Upper lobe of right lung (tissue), 1 donor: ENCODE measurements at places on chromosomes 6 and 20. TPM values are rescaled to one million over a fixed set of nuclear protein-coding genes. Genes with fewer than 3 reads are reported as not detected.

NRSN1 gene
- total RNA-seq = not detected

CCM2L gene
- total RNA-seq = 23.2 TPM

SIRPG gene
- 0.81 TPM for total RNA-seq

AIF1 gene
- 55.3 TPM for total RNA-seq

DNA sequence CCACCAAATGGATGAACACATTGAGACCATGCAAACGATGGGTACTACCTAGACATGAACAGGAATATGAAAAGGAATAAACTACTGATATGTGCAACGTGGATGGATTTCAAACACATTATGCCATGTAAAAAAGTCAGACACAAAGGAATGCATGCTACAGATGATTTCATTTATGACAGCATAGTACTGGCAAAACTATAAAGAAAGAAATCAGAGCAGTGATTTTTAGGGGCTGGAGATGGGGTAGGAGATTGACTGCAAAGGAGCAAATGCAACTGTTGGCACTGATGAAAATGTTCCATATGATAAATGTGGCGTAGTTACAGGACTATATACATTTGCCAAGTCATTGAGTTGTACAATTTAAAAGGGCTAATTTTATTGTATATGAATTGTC is 13.4 kb upstream of the COL12A1 start:
- no peaks in the 10 kb centered on the region for H3K4me1 ChIP-seq
- no peak overlapping the region for H3K4me3 ChIP-seq
- no peak overlapping the region for H3K27ac ChIP-seq
- no peaks in the 10 kb centered on the region for H3K27me3 ChIP-seq
- H3K36me3 ChIP-seq = no peaks in the 10 kb centered on the region

DNA sequence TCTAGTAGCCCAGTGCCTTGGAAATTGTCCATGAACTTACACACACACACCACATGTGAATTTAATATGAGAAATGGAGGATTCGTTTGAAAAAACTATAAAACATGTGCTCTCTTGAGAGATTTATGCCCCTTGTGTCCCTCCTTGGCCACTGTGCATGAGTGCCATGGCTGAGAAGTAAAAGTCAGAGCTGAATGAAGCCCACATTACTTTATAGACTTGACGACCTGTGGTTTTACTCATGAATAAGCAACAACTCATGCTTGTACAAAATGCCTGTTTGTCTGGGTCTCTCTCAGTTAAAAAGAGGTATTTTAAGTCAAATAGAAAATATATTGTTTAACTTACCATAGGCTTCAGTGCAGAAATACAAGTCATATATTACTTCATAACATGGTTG is 102.7 kb downstream of the KCNQ5 start:
- no peaks in the 10 kb centered on the region for H3K27me3 ChIP-seq
- H3K4me3 ChIP-seq = no peak overlapping the region
- H3K27ac ChIP-seq = no peak overlapping the region

DNA sequence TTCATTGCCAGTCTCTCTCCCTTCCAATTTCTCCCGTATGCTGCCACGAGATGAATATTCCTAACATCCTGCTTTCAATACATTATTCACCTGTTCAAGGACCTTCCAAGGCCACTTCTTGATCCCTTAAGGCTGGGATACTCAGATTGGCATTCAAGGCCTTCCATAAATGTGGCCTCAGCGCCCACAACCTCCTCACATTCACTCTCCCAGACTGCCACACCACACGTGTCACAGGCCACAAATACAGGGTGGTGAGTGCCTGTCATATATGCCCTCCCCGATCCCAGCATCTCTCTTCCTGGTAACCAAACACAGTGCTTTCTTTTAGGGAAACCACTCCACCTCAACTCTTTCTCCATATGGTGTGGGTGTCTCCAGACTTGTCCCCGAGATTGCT is 55.5 kb downstream of the TTI1 start:
- H3K4me1 ChIP-seq = no peaks in the 10 kb centered on the region
- H3K4me3 ChIP-seq = no peak overlapping the region
- no peak overlapping the region for H3K27ac ChIP-seq
- H3K36me3 ChIP-seq = peaks cover 14% of the 10 kb centered on the region

- no peak overlapping the region for H3K27ac ChIP-seq
- no peak for DNase-seq
- no peaks in the 10 kb centered on the region for H3K36me3 ChIP-seq
- H3K27me3 ChIP-seq = no peaks in the 10 kb centered on the region
Observed at GRCh38 chr6:4981761-4982160, 22.1 kb downstream of the RPP40 start.

GRCh38 chr20:58815448-58815847 is 35.3 kb downstream of the GNAS-AS1 start:
- DNase-seq = no peak
- H3K4me1 ChIP-seq = no peaks in the 10 kb centered on the region
- H3K36me3 ChIP-seq = no peaks in the 10 kb centered on the region
- no peak overlapping the region for H3K27ac ChIP-seq

GRCh38 chr6:113969888-113970804 is 802 bp downstream of the HDAC2 start:
- H3K27me3 ChIP-seq = no peaks in the 10 kb centered on the region
- no peaks in the 10 kb centered on the region for H3K36me3 ChIP-seq
- H3K27ac ChIP-seq = peak overlapping the region; percentile 93
- peaks cover 9% of the 10 kb centered on the region for H3K4me1 ChIP-seq
- H3K4me3 ChIP-seq = peak overlapping the region; percentile 91
